ENCODE measurements at places on chromosomes 6 and 20. TPM values are rescaled to one million over a fixed set of nuclear protein-coding genes. Genes with fewer than 3 reads are reported as not detected.

Gene CPXM1
- not detected for total RNA-seq

Gene TXLNB
- 16.3 TPM for total RNA-seq

Gene TMEM217
- 0.22 TPM for total RNA-seq

Gene FILIP1
- 0.15 TPM for total RNA-seq

GRCh38 chr20:17141568-17141967 lies 85.3 kb upstream of the PCSK2 start:
- no peak overlapping the region for H3K4me3 ChIP-seq
- H3K4me1 ChIP-seq, result no peaks in the 10 kb centered on the region
- no peak overlapping the region for H3K27ac ChIP-seq
- H3K36me3 ChIP-seq, result no peaks in the 10 kb centered on the region
- DNase-seq, result no peak

DNA sequence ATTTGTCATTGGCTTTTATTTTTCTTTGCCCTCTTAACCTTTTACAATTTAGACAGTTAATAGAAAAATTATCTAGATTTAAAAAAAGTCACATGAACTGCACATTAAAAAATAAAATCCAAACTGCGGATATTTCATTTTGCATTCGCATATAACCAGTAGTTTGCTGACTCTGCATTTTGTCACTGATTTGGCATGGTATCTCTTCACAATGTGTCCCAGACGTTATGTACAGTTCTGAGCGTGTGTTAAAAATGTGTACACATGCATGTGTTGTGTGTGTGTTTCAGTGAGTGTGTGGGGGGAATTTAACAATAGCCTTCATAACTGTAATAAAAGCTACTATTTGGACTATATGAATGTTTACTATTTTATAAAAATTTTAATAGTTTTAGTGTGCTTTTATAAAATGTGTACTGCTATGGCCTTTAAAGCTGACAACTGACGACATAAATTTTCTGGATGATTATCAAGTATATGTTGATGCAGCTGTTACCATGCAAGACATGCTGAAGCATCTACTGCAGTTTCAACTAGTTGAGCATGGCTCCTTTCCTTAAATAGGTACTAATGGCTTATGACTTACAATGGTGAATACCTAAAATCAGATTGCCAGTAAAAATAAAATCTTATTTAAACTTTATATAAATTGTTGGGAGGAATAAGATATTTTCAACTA lies 67.7 kb downstream of the HMGCLL1 start:
- H3K4me3 ChIP-seq, result no peak overlapping the region
- H3K36me3 ChIP-seq, result no peaks in the 10 kb centered on the region
- H3K27me3 ChIP-seq, result no peaks in the 10 kb centered on the region
- no peak overlapping the region for H3K27ac ChIP-seq
- no peak for DNase-seq
- no peaks in the 10 kb centered on the region for H3K4me1 ChIP-seq

DNA sequence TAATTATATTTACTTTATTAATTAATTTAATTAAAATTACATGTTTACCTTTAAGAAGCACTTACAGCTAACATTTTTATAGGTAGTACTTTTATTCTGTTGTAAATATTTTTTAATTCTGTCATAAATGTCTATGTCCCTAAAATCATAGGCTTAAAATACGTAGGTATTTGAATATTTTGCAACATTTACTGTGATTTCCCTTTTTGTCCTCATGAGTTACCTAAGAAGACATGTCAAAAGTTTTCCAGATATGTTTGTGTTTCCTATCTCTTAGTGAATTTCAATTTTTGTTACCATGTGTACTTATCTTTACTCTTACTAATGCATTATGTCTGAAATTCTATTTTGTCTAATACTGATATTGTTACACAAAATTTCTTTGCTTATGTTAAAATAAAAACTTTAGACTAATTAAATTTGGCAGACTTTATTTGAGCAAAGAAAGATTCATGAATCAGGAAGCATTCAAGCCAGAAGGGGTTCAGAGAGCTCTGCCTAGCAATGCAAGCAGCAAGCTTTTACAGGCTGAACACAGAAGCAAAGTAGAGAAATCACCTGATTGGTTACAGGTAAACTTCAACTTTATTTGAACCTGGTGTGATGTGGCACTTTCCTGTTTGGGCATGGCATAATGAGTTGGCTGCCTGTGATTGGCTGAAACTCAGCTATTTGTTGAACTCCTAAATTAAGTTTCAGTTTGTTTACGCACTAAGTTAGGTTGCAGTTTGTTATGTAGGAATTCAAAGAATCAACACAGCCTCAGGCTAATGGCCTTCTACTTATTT lies 123.2 kb upstream of the TMEM170B start:
- H3K27me3 ChIP-seq, result no peaks in the 10 kb centered on the region
- no peaks in the 10 kb centered on the region for H3K4me1 ChIP-seq
- DNase-seq, result no peak
- H3K4me3 ChIP-seq, result no peak overlapping the region

- H3K36me3 ChIP-seq, result no peaks in the 10 kb centered on the region
- no peaks in the 10 kb centered on the region for H3K4me1 ChIP-seq
- no peak overlapping the region for H3K4me3 ChIP-seq
- no peak overlapping the region for H3K27ac ChIP-seq
- no peaks in the 10 kb centered on the region for H3K27me3 ChIP-seq
Observed at GRCh38 chr6:145025488-145025887, 709.8 kb downstream of the EPM2A start.

- H3K4me3 ChIP-seq, result no peak overlapping the region
- H3K36me3 ChIP-seq, result no peaks in the 10 kb centered on the region
- H3K27ac ChIP-seq, result no peak overlapping the region
- no peak for DNase-seq
- no peaks in the 10 kb centered on the region for H3K27me3 ChIP-seq
- H3K4me1 ChIP-seq, result no peaks in the 10 kb centered on the region
Observed at GRCh38 chr6:3450888-3451287, 6.0 kb downstream of the SLC22A23 start.

All from Karpas-422 (cell line).